ENCODE measurements at places on chromosomes 5 and 9.

GRCh38 chr5:2892466-2893000 lies 141.1 kb upstream of the IRX2 start:
- DNase-seq: no peak

- no peak for DNase-seq
These were observed 598 bp upstream of the TMED7 start for GRCh38 chr5:115626445-115626823.

DNA sequence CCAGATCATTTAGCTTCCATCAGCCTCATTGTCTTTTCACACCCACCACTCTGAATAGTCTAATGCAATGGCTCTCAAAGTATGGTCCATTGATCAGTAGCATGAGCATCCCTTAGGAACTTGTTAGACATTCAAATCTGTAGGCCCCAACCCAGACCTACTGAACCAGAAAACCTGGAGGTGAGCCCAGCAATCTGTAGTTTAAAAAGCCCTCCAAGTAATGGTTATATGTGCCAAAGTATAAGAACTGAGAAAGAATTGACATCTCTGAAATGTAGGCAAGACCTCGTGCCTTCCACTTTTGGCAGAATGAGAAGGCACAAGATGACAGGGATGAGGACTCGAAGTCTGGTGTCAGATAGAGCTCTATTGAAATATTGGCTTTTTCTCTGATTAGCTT lies 267.6 kb downstream of the TRIM32 start:
- no peak for DNase-seq

- DNase-seq: no peak
These were observed 397.5 kb downstream of the DTWD2 start for GRCh38 chr5:118590806-118591205.

DNA sequence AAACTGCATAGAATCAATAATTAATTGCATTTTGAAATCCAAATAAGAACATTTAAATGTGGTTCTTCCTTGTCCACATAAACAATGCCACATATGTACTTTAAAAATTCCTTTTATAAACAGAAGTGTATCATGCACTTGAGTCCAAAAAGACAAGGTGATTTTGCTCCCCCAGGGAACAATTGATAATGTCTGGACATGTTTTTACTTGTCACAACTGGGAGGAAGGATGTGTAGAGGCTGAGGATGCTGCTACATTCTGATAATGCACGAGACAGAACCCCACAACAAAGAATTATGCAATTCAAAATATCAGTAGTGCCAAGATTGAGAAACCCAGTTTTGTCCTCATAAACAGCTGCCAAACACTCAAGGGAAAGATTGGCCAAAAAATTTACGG lies 181.1 kb upstream of the ISL1 start:
- DNase-seq: no peak

GRCh38 chr5:43096916-43097315 lies 23.8 kb upstream of the ZNF131 start:
- DNase-seq: no peak

DNA sequence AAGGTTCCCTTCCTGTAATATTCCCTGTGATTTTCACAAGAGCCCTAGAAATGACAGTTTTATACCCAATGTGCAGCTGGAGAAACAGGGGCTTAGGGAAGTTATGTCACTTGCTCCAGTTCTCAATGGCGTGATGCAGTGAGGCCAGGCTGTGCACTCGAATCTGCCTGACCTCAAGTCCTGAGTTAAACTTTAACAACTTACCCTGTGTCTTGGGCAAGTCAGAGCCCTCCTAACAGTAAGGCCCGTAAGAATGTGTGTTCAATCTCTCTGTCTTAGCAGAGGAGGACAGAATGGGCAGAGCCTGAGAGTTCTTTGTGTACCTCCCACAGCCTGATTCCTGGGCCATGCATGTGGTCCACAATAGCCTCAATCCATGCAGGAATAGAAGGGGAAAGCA lies 181.1 kb downstream of the TRIM32 start:
- DNase-seq: no peak

All from hematopoietic multipotent progenitor cell (in vitro differentiated cells).